ENCODE measurements at places on chromosomes 2 and 18.

GRCh38 chr2:219497495-219498279, 1.0 kb upstream of the GMPPA start:
- DNase-seq, result peak; percentile 73

- DNase-seq, result no peak
Measured at GRCh38 chr2:190726255-190726654, 77.4 kb downstream of the NAB1 start.

DNA sequence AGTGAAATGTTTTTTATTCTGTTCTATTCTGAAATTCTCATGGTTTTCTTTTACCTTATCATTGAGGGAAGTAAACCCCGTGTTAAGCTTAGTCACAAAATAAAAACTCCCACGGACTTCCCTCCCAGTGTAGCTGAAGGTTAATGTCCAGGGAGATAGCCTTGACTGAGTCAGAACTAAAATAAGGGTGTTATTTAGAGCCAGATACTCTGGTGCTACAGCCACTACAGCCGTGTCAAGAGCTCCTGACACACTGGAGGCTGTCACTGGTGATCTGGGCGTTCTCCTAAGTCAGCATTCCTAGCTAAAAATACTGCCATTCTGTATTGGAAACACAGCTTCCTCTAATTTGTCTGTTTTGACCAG, 82.0 kb upstream of the RANBP2 start:
- DNase-seq, result no peak

DNA sequence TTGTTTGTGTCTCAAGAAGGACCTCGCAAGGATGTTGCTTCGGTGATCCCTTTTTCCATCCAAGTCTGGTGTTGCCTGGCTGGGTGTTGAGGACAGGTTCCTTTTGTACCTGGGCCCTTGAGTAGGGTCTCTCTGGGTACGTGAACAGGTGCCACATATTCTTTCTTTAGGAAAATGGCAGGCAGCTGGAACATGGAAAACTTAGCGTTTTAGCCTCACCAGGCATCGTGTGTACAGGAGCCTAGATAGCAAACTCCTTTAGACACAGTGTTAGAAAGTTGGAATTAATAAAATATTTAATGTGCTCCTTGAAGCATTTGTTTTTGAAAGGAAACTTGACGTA, 54.3 kb upstream of the RBM44 start:
- DNase-seq, result no peak

- DNase-seq, result no peak
Measured at GRCh38 chr2:11767779-11768178, 21.3 kb downstream of the LPIN1 start.

- DNase-seq, result no peak
Measured at GRCh38 chr2:206256706-206257205, 17.7 kb upstream of the ZDBF2 start.

GRCh38 chr2:133842446-133842845, 274.2 kb upstream of the NCKAP5 start:
- DNase-seq, result no peak

DNA sequence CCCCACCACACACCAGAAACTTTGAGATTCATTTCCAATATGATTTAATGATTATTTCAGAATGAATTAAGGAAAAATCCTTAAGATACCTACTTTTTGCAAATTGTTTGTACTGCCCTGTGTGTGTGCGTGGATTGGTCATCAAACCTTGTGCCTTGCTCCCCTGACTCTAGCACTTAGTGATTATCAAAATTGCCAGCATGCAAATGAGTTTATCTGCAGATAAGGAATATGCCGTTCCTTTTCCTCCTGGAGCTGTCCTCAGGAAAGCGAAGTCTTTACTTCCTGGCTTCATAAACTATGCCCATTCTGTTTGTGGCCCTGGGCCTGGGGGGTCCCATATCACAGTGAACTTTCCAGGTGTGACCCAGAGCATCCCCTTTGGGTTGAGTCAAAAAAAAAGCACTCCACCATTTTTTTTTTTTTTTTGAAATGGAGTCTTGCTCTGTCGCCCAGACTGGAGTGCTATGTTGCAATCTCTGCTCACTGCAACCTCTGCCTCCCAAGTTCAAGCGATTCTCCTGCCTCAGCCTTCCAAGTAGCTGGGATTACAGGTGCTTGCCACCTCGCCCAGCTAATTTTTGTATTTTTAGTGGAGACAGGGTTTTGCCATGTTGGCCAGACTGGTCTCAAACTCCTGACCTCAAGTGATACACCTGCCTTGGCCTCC, 11.4 kb downstream of the CHMP1B start:
- no peak for DNase-seq

DNA sequence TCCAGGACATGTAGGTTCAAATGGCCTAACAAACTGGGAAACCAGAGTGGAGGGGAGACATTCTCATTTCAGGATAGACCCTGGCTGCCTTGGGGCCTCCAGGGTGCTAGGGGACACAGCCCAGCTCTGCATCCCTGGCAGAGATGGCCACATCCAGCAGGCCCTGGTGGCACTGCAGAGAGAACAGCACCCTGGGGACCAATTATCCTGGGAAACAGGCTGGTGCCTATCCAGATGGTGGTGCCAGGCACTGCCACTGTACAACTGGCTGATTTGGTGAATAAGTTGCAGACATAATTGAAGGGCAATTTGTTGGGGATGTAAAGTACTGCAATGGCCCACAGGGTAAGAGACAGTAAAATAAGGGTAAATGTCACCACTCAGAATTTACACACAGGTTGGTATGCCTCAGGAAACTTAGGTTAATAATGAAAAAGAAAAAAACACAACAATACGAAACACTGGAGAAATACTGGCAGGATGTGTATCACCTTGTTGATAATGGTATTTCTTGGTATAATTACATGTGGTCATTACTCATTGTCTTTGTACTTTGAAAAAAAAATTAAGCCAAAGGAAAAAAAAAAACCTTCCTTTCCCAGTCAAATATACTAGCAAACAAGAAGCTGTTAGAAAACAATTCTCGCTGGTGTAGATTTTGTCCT, 12.8 kb upstream of the SFTPB start:
- DNase-seq, result no peak

DNA sequence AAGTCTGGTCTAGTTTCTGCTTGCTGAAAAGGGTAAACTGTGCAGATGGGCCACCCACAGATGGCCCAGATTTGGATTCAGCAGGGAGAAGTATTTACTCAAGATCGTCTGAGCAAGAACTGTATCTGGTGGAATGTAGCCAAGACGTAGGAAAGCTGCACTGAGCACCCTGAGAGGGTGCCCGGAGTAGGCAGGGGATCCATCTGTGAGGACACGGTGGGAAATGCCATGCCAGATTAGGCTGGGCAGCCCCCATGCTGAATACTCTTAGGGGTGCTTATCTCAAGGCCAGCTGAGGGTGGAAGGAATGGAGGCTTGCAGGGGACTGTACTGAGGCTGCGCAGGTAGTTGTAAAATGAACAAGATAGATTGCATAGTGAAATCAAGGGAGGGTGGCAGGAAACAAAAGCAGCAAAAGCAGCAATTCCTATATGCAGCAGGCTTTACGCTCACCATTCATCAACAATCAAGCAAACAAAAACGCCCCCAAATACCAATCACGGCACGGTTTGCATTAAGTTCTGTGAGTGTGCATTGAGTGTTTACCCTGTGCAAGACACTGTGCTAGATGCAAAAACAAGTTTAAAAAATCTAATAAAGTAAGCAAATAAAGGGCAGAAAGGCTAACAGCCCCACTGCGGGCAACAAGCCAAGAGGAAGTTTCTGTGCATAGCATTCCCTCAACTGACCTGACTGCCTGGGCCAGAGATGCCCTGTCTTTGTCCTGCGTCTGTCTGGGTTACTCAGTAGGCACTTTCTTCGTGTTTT, 32.2 kb upstream of the LPIN2 start:
- no peak for DNase-seq

DNA sequence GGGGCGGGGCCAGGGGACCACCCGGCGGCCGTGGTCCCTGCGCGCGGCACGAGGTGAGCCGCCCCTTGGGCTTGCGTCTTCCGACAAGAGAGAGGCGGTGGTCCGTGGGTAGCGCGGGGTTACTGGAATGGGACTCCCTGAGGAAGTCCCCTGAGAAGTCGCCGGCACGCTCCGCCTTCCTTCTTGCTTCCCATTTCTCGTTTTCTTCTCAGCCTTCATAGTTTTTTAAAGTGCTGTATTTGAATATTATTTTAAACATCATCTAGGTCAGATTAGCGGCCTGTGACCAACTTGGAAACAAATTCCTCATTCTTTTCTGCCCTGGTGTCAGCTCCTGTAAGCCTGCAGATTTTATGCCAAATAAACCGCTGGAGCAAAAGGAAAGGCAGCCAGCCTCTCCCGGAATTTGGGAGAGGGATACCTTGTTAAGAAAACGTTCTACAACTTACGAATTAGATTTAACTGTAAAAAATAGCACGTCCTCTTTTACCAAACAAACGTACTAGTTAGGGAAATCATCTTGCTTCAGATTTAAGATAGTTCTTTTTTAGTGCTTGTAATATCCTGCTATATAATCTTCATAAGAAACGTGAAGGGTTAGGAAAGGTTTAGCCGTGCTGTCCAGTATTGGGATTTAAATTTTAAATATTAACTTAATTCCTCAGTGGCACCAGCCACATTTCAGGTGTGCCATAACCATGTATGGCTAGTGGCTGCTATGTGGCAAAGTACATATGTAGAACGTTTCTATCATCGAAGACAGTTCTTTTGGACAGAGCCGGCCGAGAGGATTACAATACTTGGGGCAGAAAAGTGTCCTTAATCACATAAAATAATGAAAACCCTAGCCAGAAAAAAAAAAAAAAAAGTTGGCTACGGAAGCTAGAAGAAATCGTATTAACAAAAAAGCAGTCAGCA, 628 bp upstream of the PTPN2 start:
- DNase-seq, result no peak

- DNase-seq, result no peak
Measured at GRCh38 chr2:74179063-74179865, 585 bp upstream of the MOB1A start.

DNA sequence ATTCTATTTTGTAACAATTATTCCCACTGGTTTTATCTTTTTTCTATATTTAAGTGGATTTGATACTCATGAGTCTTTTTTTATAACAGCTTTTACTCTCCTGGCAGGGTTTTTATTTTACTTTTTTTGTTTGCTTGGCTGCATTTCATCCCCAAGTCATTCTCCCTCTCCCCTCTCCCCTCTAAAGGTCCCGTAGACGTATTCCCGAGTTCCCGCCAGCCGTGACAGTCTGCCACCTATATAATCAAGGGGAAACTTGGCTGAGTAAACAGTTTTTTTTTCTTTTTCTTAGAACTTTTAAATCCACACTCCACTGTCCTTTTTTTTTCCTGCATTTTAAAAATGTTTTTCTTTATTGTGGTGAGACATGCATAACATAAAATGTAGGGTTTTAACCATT, 433.1 kb upstream of the HS6ST1 start:
- DNase-seq, result no peak

DNA sequence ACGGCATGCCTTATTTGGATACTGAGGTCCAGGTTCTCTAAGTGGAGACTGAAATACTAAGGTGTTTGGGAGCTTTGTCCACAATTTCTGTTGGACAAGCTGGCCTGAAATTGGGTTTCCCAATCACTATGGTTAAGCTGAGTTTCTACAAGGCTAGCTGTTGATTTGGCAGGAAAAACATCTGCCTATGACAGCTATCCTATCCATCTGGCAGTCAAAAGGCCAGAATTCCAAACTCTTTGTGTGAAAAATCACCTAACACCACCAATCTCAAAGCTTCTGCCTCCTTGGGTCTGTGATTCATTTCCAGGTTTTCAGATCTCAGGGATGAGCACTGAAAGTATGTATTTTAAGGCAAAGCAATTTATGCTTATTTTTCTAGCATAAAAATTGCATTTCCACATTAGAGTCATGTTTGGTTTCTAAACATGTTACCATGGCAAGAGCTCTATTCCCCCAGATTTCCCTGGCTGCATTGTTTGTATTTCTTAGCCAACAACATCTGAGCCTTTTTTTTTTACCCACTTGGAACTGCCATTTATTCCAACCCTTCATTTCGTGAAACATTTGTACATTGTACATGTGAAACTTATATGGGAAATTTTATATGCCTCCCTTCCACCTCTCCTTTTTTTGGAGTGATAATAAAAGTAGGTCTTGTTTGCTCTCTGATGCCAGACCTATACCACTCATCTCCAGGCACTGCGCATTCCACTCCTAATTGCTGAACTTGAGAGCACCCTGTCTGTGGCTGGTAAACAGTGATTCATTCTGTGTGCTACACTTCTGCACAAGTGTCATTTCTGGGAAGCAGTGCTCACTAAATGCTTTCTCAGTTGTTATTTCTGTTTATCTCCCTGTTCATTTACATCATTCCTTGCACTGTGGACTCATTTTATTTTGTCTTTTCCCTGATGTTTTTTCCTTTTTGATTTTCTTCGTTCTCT, 15.9 kb upstream of the CCDC85A start:
- peak; percentile 4 for DNase-seq

DNA sequence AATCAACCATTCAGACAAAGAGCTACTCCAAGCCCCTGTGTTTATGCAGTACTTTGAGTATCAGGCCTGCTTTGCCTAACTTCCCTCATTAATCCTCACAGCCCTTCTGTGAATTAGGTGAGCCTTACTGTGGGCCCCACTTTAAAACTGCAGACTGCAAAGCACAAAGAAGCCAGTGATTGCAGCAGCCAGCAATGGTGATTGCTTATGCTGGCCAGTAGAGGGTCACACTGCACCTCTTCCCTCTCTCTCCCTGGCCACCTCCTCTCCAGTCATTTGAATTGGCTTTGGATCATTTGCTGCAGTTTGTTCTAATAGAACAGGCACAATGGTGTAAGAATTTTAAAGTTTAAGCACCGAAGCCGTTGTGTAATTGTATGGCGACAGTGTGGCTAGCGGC, 229.9 kb downstream of the AGPS start:
- peak; percentile 19 for DNase-seq

DNA sequence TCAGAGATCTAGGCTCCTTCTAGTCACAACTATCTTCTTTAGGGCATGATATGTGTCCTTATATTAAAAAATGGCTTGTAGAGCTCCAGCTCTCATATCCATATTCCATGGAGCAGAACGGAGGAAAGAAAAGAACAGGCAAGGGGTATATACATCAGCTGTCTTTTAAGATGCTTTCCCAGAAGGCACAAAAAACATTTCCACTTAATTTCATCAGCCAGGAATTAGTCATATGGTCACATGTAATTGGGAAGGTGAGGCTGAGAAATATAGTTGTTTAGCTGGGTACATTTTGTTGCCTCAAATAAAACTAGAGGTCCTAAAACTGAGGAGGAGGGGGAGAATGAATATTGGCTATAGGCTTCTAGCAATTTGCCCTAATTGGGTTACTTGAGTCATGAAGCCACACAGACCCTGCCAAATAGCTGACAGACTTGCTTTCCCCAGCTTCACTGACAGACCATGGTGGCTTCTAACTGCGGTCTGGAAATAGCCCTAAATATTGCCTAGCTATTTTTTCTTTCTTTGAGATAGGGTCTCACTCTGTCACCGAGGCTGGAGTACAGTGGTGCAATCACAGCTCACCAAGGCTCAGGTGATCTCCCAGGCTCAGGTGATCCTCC, 20.0 kb downstream of the MAIP1 start:
- no peak for DNase-seq

- DNase-seq, result no peak
Measured at GRCh38 chr2:69221512-69221911, 165.5 kb downstream of the GFPT1 start.

- DNase-seq, result no peak
Measured at GRCh38 chr2:174341995-174342685, 7.4 kb downstream of the SP9 start.

GRCh38 chr2:29361231-29361630, 246.0 kb downstream of the CLIP4 start:
- peak; percentile 50 for DNase-seq

All from MG63 (cell line).